Nucleus accumbens (tissue), 56 donors: ENCODE measurements at places on chromosomes 1 and 21.

DNA sequence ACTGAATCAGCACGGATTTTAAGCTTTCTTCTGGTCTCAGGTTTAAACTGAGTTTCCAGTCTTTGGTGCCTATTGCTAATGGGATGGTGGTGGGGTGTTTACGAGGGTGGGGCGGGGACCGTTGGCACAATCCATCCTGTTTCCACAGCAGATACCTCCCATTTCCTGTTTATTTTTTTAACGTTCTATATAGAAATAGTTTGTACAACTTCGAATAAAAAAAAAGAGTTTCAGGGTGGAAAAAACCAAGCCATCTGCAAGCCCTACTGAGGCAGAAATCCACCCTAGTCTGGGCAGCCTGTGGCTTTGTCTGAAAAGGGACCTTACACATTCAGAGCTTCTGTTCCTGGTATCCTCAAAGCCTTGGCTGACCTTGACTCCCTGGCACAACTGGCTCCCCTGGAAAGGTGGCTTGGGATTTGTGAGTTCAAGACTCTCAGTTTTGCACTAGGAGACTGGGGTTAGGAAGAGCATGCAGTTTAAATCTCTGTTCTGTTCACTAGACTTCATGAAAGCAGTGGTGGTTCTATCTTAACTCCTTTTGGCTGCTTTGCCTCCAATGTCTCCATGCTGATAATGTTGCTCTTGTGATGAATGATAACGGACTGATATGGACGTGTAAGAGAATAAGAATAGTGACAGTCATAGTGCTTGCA, 46.7 kb downstream of the VANGL2 start:
- DNase-seq, result no peak

DNA sequence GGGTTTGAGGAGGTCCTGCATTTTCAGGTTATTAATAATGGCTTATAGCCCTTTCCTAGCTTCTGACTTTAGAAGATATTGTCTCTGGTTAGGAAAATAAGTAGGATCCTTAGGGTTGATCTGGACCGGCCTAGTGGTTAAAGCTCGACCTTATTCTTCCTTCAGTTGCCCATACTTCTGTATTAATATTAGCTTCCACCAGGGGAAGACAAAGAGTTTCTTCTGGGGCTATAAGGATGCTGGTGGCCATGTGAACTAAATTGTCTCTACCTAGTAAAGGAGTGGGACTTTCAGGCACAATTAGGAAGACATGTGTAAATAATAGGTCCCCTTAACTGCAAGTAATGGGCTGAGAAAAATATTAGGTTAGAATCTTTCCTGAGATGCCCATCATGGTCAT, 20.6 kb upstream of the FCGR2A start:
- DNase-seq, result no peak

- no peak for DNase-seq
Measured at GRCh38 chr1:41101950-41102607, 80.6 kb upstream of the SLFNL1 start.

GRCh38 chr1:105204836-105205371, 1455.2 kb downstream of the AMY1C start:
- no peak for DNase-seq

DNA sequence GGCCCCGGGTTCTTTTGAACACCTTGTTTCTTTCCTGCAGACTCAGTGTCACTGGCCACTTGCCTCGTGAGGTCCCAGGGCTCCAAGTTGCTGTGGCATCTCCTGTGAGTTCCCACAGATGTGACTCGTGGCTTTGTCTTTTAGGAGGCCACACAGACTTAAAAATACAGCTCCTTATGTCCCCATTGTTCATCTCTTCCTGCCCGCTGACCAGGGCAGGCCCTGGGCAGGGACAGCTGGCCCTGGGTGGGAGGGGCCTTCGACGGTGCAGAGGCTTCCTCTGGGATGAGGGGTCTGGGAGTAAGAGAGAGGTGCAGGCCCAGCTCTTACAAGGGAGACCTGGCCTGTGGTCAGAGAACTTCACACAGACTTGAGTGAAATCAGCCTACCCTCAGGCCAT, 15.6 kb downstream of the LDLRAP1 start:
- no peak for DNase-seq

- DNase-seq, result no peak
Measured at GRCh38 chr1:7298749-7299151, 472.3 kb upstream of the VAMP3 start.

DNA sequence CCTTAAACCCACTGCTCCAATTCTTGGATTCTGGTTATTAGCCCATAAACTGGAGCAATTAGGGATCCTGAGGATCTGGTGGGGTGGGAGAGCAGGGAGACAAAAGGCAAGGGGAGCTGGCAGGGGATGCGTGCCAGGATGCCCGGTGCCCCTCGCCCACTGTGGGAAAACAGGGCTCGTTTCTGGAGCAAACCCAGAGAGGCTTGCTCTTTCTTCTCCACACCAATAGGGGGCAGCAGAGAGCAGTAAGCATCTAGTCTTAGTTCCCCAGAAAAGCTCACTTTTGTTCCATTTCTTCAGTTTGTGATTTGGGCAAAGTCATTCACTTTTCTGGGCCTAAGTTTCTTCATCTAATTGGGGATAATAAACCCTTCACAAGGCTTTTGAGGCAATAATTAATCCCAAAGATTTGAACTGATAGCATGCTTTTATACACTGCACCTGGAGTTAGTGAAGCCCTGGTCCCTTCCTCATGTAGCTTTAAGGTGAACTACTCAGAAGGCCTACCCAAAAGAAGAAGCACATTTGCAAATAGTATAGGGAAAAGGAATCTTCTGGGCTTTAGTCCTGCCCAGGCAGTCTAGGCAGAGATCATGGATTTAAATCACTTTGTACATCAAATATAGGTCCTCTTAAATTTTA, 160.6 kb upstream of the USP24 start:
- DNase-seq, result peak; percentile 9

DNA sequence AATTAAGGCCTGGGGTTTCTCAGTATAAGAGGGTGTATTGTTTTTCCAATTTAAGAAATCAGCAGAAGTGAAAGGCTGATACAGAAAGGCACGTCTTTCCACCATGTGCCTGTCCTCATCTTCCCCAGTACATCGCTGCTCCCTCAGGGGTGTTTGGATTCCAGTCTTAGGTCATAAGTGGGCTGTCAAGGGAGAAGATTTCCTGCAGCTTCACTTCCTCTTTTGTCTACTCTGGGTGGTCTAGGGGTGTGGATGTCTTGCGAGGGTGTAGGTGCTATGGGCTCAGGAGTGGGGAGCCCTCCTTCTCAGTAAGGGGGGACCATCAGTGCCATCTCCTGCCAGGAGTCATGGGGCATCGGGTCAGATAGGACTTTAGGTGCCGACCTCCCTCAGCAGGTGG, 999.8 kb upstream of the NCAM2 start:
- no peak for DNase-seq

DNA sequence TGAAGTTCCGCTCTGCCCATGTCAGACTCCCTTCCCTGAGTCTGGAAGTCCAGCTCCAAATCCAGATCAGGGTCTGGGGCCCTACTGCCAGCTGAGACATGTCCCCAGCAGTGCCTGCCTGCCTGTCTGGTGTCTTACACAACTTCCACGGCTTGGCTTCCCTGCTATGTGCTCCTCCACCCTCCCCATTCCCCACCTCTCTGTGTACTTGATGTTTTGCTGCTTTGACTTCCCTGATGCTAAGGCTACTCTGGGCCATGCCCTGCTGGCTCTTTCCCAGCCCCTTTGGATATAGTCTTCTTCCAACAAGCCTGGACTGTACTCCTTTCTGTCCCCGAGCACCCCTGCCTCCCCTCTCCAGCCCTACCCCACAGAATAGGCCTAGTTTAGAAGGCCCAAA, 7.3 kb downstream of the GJA5 start:
- DNase-seq, result no peak

GRCh38 chr21:42609811-42610210, 43.6 kb upstream of the PDE9A start:
- DNase-seq, result no peak

DNA sequence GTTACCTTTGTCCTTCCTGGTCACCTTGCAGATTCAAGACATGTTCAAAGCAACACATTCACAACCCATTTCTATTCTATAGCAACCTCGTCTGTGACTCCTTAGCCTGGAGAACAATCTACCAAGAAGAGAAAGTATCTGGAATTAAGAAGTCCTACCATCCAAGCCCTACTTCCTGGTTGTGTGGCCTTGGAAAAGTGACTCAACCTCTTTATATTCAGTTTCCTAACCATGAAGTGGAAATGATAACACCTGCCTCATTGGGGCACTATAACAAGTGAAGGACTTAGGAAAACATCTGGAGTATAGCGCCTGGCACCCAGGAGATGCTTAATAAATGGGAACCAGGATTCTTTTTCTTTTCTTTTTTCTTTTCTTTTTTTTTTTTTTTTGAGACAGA, 36.5 kb upstream of the SRRM1 start:
- DNase-seq, result no peak

GRCh38 chr1:48203287-48203900, 19.1 kb upstream of the SLC5A9 start:
- no peak for DNase-seq

- no peak for DNase-seq
Measured at GRCh38 chr21:18350216-18350615, 53.4 kb downstream of the TMPRSS15 start.

- no peak for DNase-seq
Measured at GRCh38 chr1:37596182-37596667, 488 bp upstream of the GNL2 start.

DNA sequence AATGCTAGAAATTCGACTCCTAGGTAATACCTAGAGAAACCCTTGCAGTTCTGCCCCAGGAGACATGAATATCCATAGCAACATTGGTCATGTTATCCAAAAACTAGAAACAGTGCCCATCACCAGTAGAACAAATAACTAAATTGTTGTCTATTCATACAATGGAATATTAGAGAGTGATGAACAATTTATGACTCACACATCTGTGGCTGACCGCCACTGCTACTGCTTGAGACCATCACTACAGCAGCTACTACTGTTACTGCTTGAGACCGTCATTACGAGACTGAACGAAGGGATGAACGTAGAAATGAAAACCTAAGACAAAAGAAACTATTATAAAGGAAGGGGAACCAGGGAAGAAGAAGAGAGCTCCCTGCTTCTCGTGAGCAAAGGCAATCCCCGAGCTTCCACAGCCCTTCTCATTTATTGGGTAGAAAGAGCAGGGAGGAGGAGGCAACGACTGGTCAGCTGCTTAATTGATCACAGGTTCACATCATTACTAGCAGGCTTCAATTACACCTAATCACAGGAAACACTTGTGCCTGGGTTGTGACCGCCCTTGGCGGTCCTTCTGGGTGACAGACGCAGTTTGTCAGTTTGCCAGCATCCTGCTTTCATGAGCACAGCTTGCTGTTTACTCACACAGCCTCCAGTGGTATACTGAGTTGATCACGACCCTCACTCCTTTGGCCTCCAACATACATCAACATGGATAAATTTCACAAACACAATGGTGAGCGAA, 14.1 kb upstream of the PADI4 start:
- no peak for DNase-seq

GRCh38 chr1:55010887-55011217, 12.1 kb downstream of the BSND start:
- no peak for DNase-seq

DNA sequence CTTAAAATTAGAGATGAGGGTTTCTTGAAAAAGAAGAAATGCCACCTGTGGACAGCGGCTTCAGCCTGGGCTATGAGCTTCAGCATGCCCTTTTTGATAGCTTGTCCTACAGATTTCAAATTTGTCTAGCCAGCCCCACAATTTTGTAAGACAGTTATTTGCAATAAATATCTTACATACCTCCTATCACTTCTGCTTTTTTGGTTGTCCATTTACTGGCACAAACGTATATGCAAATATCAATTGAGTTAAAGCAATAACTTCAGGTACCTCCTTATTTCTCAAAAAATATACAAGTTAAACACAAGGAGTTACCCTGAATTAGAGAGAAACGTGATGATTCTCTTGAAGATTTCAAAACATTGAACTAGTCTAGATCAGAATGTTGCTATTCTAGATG, 53.5 kb downstream of the OLFM3 start:
- DNase-seq, result no peak

- DNase-seq, result no peak
Measured at GRCh38 chr1:25072461-25072860, 142.4 kb upstream of the RUNX3 start.
